ENCODE measurements at places on chromosomes 12 and 14. TPM values are rescaled to one million over a fixed set of nuclear protein-coding genes. Genes with fewer than 3 reads are reported as not detected.

- no peak for DNase-seq
Measured at GRCh38 chr12:131124487-131125280, 171.0 kb downstream of the ADGRD1 start.

The STAC3 gene
- total RNA-seq: 0.14 TPM

GRCh38 chr14:75282170-75282554, 3.5 kb downstream of the FOS start:
- DNase-seq: no peak

DNA sequence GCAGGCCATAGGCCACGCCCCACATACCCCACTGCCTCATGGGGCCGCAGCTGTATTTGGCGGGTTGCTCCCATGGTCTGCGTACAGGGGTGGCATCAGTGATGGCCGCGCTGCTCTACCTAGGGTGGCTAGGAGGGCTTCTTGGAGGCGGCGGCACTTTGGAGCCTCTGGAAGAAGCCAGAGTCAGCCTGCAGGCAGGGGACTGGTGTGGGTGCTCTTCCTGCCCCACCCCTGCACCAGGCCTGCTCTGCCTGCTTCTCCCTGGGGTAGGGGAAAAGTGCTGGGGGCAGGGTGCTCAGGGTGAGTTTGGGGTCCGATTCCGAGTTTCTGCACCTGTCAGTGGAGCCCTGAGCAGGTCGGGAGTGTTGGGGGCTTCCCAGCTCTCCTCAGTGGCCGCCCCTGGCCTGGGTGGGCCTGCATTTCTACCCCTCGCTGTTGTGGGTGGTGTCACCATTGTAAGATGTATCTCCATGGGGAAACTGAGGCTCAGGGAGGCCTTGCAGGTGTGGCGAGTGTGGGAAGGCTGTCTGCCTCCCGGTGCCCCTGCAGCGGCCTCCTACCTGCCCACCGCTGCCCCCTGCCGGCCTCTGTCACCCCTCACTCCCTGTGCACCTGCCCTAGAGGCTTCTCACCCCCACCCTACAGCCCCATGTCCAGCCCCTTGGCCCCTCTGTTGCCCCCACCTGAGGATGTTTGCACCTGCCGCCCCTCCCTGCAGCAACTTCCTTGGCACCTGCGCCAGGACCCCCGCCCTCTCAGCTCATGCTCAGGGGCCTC, 5.5 kb downstream of the CEP170B start:
- DNase-seq: peak; percentile 21

The CLEC4C gene
- total RNA-seq: not detected

The SMCO2 gene
- not detected for total RNA-seq

DNA sequence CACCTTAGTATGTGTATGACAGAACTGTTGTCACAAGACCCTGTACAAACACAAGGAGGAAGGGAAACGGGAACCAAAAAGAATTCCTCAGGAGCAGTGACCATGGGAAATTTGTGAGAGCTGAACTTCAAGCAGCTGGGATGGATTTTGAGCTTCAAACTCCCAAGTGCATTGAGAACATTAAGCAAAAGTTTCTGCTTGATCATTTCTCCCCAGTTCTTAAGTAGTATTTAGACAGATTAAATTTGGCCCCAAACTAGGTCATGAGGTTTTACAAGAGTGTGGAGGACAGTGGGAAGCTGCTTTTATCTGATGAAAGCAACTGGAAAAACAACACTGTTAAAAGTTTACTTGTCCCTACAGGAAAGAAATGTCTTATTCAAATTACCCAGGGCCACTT, 206.0 kb upstream of the DCN start:
- DNase-seq: no peak

DNA sequence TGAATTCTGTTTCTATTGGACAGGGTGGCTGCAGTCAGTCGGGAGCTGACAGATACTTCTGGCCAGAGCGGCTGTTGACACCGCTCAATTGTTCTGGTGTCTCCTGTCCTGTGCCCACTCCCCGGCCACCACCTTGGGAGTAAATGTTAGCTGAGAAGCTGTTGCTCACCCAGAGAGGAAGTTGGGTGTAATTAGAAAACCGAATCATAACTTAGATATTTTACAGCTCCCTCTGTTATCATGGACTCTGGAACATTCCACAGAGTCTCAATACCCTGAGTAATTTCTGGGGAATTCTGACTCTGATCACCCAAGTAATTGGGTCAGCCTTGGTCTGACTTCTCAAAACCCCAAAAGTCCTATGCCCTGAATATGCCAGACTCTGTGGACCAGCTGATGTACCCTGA, 58.3 kb upstream of the RFLNA start:
- no peak for DNase-seq

- DNase-seq: peak; percentile 56
Measured at GRCh38 chr14:94548999-94549985, 11.9 kb upstream of the SERPINA4 start.

The DIO3 gene
- total RNA-seq: not detected

DNA sequence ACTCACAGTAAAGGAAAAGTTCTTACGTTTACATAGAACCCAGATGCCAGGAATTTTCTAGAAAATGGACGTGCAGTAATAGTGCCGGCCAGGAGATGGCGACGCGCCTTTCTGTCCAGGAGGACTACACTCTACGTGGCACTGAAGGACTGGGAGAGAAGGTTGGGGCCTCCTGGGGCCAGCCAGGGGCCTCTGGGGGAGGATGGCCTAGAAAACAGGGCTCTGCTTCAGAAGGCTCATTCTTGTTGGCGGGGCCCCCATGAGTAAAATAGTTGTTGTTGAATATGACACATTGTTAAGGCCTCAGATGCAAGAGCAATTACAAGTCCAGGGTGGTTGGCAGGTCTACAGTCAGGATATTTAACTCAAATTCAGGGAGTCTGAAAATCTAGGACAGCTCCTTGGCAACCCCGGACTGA, 120.1 kb upstream of the MAX start:
- DNase-seq: no peak

DNA sequence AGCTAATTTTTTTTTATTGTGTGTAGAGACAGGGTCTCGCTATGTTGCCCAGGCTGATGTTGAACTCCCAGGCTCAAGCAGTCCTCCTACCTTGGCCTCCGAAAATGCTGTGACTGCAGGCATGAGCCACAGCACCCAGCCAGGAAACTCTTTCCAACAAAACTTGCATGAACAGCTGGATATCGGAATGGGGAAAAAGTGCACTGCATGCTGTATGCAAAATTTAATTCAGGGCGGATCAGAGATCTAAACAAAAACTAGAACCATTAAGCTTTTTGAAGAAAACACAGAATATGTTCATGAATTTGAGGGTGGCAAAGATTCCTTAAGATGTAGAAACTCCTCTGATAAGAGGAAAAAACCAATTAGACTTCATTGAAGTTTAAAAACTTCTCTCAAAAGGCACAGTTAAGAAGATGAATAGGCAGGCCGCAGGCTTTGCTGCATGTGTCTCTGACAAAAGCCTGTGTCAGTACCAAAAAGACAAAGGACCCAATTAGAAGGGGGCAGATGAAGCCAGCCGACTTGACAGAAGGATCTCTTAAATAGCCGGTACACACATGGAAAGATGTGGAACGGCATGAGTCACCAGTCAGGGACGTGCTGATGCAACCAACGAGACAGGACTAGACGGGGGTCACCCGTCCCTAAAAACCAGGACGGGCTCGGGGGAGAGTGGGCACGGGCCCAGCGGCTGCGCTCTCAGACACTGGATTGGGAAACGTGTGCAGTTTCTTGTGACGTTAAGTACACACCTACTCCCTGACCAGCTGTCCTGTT, 34.8 kb upstream of the MMP17 start:
- no peak for DNase-seq

DNA sequence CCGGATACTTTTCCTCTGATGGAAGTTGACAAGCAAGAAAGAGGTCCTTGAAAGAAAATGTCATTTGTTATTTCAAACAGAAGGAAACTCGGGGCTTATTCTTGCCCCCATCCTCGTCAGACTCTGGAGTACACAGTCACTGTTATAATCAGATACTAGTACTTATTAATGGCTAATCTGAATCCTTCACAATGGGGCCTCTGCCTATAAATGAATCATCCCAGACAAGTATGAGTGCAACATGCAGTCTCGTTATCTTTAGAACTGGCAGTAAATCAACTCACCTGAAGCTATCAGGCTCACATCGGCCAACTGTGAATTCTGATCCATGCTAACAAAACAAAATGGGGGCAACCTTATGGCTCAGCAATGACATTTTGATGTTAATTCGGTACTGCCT, 216.7 kb downstream of the GRIN2B start:
- DNase-seq: no peak

The FMNL3 gene
- total RNA-seq: 1.1 TPM

DNA sequence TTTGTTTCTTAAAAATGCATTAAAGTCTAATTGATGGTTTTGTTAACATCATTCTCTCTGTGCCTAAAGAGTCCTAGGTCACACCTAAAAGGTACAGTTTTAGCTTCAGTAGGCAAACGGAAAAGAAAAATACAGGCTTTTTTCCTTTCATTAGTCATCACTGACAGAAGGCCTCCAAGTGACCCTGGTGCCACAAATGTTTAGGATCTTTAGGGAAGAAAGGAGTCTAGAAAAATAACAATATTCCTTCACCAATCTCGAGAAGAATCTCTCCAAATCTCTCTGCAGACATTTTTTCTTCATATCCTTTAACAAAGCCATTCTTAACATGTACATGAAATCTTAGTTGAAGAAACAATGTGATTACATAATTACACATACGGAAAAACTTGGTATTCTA, 2.0 kb downstream of the DENND5B start:
- DNase-seq: no peak

The TBX5 gene
- not detected for total RNA-seq

GRCh38 chr12:91111366-91112325, at the start of gene LUM:
Gene LUM (minus strand): TSS chr12:91111494. CDS start chr12:91108979, 2,515 bp downstream.
- no peak for DNase-seq

DNA sequence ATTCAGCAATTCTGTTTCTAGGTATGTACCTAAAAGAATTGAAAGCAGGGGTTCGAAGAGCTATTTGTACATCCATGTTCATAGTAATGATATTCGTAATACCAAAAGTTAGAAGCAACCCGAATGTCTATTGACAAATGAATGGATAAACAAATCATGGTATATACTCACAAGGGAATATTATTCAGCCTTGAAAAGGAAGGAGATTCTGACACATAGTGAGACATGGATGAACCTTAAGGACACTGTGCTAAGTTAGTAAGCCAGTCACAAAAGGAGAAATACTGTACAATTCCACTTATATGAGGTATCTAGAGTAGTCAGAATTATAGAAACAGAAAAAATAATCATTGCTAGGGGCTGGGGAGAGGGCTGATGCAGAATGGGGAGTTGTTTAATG, 4.4 kb upstream of the FBXL14 start:
- no peak for DNase-seq

- DNase-seq: no peak
Measured at GRCh38 chr14:77124345-77125280, 17.0 kb downstream of the ZDHHC22 start.

DNA sequence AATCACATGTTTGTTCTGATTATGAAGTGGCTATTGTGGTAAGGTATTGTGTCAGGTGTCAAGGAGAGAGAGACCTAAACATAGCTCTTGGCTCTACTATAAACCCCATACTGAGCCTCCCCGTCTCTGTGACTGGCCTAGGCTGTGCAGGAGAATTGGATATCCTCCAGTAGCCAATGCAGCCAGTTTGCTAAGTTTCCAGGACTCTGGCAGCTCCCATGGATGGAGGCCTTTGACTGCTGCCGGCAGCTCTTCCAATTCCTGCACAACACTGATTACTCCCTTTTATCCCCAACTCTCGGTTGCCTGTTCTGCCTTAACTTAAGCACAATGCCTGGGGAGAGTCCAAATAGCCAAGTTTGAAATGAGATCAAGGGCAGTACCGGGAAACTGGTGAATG, 59.3 kb downstream of the ABCC9 start:
- no peak for DNase-seq

The ANO2 gene
- total RNA-seq: not detected

The KRT5 gene
- not detected for total RNA-seq

DNA sequence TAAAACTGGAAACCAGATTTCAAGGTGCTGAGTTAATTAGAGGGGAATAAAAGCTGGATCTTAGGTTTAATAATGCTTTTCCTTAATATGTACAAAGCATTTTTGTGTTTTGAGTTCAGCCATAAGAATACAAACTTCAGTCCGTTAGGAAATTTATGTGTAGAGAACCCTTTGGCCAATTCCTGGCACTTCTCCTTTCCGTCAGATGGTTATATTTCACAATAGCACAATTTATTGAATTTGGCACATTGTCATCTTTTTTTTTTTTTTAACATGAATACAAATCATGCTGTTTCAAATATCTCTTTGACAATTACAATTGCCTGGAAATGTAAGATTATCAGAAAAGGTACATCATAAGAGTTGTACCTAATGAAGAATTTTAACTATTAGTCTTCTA, 56.2 kb upstream of the DDHD1 start:
- no peak for DNase-seq

DNA sequence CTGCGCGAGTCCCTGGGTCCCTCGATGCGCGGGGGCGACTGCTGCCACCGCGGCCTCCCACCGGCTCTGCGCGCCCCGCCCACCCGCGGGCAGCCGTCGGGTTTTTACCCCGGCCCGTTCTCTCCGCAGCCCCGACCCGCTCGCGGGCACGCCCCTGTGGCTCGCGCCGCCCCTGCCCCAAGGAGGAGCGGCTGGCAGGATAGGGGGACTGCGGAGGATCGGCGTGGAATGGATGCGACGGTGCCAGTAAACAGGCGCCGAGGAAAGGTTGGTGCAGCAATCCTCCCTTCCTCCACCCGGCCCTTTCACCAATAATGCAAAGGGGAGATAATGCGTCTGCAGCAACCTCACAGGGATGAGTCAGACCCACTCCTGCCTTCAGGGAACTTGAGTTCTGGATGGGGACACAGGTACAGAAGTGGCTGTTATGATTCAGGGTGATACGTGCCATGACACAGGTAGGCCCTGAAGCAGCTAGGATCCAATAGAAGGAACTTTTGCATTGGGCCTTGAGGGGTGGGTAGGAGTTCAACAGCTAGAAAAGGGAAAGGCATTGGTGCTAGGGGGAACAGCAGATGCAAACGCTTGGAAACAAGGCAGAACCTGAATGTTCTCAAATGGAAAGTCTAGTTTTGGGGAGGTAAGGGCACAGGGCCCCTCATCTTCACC, 554 bp upstream of the DEGS2 start:
- no peak for DNase-seq

DNA sequence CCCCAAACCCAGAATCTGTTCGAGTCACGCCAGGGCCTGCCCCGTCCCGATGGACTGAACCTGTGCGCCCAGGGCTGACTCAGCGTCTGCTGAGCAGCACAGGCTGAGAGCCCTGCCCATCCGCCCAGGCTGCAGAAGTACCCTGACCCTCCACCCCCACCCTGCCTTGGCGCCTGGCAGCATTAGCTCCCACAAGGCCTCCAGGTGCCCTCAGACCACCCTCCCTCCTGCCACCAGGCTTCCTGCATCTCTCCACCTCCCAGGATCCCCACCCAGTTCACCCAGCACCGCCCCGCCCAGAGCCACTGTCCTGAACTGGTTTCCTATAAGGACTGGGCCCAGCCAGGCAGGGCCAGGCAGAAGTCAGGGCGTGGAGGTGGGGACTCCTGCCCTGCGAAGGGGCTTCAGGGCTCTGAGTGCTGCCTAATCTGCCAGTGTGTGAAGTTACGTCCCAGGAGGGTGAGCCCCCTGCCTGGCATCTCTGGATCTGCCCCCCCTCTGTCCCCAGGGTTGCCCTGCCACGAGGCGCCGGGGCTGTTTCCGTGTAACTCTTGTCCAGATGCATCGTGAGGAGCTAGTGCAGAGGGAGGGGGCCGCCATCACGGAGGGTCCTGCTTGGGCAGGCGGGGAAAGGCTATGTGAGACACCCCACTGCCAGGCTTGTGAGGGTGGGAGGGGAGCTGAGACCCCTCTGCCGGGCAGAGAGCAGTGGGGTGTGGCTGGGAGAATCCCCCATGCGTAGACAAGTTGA, 9.1 kb downstream of the ADSS1 start:
- no peak for DNase-seq

- no peak for DNase-seq
Measured at GRCh38 chr14:73725116-73726024, 11.2 kb upstream of the PNMA1 start.
